Neural crest cell (in vitro differentiated cells): ENCODE measurements at places on chromosomes 1 and 21.

DNA sequence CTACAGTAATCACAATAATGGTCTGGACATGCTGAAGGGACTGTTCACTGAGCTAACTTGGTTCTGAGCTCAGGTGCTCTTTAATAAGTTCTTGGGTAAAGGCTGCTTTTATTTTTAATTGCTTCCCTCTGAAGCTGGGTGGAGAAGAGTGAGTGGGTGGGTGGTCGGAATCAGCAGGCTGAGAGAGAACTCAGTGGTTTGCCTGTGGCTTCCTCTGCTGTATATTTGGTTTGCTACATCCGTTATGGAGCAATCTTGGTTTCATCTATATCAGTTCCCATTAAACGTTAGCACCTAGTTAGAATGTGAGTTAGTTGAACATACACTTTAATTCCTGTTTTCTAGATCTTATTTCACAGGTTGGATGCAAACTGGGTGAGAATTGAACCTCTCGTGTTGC lies 23.3 kb downstream of the CNIH4 start:
- DNase-seq: no peak

DNA sequence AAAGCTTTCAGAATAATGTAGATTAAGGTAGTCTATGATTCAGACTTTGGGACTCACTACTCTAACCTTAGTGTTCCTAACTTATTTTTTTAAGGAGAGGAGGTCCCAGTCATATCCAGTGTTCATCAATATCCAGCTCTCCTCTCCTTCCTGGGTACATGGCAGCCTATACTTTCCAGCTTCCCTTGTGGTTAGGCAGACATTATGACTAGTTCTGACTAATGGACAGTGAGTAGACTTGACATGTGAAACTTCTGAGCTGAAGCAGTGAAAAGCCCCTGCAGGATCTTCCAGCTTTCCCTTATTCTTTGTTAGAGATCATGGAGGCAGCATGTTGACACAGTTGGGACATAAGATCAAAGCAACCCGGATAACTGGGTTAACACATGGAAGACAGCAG lies 144.2 kb downstream of the PTPRU start:
- no peak for DNase-seq

DNA sequence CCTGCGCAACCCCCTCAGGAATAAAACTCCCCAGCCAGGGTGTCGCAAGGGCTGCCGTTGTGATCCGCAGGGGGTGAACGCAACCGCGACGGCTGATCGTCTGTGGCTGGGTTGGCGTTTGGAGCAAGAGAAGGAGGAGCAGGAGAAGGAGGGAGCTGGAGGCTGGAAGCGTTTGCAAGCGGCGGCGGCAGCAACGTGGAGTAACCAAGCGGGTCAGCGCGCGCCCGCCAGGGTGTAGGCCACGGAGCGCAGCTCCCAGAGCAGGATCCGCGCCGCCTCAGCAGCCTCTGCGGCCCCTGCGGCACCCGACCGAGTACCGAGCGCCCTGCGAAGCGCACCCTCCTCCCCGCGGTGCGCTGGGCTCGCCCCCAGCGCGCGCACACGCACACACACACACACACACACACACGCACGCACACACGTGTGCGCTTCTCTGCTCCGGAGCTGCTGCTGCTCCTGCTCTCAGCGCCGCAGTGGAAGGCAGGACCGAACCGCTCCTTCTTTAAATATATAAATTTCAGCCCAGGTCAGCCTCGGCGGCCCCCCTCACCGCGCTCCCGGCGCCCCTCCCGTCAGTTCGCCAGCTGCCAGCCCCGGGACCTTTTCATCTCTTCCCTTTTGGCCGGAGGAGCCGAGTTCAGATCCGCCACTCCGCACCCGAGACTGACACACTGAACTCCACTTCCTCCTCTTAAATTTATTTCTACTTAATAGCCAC lies 696 bp downstream of the TGFB2 start:
- peak; percentile 41 for DNase-seq

DNA sequence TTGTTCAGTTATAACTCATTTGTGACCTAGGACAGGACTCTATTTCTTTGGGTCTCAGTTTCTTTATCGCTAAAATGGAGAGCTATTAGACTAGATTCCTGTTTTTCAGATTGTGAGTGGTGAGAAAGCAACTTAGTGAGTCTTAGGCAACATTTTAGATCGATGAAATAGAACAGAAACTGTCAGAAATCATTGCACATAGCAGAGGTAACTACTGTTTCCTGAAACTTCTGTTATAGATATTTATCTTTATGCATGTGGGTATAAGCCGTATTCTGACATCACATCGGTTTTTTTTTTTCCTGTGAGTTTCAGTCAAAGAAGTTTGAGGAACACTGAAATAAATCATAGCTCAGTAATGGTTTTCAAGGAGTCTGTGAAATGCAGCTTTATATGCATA lies 42.1 kb upstream of the DNAJC6 start:
- no peak for DNase-seq

DNA sequence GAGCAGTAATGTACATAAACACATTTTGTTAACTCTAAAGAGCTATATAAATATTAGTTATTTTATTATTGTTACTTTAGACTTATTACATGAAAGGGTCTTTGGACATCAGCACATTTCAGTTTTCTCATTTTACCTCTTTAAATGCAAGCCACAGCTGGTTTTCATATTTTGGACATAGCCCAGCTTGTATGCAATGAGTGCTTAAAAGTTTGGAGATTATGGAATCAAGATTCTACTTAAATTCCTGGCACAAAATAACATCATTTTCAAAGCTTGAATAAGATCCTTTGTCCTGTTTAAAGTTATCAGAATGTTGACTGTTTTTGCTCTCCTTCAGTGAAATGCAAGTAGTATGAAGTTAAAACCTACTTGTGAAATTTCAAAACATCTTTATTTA lies 15.5 kb upstream of the LEPR start:
- DNase-seq: no peak

GRCh38 chr1:156886583-156887281 lies 6.8 kb upstream of the PEAR1 start:
- DNase-seq: no peak

GRCh38 chr1:151706464-151707415 lies 9.9 kb downstream of the CELF3 start:
- no peak for DNase-seq

DNA sequence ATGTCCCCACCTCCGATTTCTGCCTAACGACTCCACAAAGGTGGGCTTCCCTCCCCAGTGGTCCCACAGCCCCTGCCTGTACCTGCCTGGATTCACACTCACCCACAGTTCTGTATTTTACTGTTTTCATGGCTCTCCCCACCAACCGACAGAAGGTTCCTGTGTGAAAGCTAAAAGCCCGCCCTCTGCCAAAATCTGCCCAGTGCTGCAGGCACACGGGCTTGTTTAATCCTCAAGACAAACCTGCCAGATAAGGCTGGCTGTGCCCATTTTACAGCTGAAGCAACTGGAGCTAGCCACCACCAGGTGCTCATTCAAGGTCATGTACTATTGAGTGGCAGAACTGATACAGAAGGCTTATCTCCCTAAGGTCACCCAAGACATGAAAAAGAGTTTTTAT lies 114.5 kb downstream of the HIVEP3 start:
- no peak for DNase-seq

DNA sequence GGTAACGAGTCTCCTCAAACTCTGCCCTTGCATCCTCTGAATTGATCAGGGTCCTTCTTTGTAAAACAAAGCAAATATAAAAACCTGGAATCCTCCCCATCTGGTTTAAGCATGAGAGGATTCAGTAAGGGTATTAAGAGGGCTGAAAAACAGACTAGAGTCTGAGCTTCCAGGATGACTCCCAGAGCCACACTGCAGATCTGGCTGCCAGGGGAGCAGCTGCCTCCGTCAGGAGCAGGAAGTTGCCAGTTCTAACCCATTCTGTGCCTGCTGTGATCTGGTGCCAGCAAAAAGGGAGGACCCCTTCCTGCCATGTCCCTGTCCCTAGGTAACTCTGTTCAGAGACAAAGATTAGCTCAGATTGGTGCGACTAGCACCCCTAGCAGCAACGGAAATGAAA lies 27.5 kb downstream of the SERTAD4 start:
- no peak for DNase-seq

DNA sequence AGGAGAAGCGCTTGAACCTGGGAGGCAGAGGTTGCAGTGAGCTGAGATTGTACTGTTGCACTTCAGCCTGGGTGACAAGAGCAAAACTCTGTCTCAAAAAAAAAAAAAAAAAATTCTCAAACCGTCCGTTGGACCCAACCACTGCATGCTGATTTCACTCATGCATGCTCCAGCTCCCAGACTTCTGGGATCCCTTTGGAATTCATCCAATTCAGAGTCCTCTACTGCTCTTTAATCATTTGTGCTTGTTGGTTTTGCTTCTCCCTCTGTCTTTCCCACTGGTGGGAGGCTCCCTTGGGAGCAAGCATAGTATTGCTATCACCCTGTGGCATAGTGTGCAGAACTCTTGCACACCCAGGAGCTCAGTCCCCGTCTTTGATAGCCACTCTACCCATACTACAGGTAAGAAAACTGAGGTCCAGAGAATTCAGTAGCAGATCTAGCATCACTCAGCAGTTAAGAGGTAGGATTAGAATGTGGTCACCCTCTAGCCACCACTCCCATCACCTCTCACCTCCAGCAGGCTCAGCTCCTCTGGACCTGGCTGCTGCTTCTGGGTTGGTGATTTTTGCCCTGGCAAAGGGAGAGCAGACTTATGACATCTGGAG lies 3.1 kb upstream of the LMNA start:
- DNase-seq: no peak

DNA sequence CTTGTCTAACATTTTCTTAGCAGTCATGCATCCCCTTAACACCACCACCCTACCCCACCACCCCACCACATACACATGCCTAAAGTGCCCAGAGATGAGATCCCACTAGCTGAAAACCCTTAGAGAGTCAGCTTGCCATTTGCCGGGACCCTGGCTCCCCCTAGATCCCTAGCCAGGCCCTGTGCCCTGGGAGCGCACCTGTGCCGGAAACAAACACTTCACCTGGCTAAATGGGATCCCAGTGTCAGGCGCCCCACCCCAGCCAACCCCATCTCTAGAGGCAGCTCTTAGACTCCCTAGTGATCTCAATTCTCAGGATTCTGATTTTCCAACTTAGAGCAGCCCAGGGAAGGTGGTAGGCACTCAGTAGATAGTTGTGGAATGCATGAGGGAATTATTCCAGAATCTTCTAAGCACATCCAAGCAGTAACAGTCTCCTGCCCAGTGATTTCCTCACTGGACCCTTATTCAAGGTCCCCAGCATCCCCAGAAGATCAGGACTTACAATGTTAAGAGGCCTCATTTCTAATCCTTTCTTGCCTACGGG lies 105.2 kb downstream of the LAMC2 start:
- DNase-seq: no peak

DNA sequence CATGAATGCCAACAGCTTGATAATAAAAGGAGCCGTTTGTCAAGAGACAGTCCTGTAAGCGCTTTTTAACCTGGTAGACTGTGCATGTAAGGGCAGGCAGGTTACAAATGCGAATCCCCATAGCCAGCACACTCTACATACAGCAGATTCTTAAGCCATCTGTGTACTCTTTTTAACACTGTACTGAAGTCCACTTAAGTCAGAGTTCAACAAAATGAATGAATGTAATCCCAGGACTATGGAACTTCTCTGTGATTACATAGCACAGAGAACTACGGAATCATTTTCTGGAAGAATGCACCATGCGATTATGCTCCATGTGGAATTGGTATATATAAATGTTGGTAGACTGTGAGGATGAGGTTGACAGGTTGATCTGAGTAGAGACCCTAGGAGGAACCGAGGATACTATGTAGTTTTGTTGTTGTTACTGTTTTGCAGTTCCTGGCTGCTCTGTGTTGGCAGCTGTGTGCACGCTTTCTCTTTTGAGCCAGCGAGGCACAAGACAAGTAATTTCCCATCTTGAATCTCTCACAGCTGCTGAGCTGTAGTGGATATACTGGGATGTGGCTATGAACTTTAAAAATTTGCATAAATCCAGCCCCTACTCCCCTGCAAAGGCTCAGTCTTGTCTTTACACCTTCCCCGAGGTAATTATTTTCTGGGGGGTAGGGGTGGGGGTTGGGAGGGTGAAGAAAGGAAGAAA lies 21.9 kb downstream of the LRRC8D start:
- no peak for DNase-seq

GRCh38 chr1:201436393-201436792 lies 14.9 kb upstream of the TNNI1 start:
- DNase-seq: no peak

DNA sequence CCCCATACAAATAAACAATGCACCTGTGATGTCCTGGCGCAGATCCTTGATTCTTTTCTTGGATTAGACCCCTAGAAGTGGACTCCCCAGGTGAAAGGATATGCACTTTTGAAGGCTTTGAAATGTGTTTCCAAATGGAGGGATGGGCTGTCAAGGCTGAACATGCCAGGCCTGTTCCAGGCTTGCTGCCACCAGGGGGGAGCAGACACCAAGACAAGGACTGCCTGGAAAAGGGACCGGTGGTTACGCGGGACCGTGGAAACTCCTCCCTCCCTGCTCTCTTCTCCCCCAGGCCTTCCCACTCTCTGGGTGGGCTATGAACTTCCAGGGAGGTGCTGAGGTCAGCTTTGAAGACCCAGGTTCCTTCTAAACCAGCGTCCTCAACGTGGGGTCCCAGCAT lies 12.7 kb downstream of the C1QB start:
- DNase-seq: peak; percentile 55

DNA sequence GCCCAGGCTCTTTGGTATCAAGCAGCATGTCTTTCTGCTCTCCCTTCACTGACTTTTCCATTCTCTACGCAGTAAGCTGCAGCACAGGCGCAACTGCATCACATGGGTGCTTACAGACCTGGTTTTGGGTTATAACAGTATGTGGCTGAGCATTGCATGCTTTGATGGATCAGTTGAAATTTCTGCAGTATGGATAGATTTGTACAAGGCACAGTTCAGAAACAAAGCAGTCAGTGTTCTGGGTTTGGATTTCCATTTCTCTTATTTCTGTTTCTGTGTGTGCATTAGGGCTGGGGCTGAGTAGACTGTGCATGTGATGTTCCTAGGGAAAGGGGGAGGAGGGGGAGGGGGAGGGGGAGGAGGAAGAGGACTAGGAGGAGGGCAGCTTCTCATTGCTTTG lies 4.5 kb downstream of the FAM163A start:
- no peak for DNase-seq

GRCh38 chr21:42230636-42231035 lies 11.7 kb downstream of the ABCG1 start:
- no peak for DNase-seq

- peak; percentile 73 for DNase-seq
Measured at GRCh38 chr1:154970631-154971340, at the start of gene SHC1. SHC1 (minus strand) TSS chr1:154970747; CDS start chr1:154970526, 221 bp downstream.

DNA sequence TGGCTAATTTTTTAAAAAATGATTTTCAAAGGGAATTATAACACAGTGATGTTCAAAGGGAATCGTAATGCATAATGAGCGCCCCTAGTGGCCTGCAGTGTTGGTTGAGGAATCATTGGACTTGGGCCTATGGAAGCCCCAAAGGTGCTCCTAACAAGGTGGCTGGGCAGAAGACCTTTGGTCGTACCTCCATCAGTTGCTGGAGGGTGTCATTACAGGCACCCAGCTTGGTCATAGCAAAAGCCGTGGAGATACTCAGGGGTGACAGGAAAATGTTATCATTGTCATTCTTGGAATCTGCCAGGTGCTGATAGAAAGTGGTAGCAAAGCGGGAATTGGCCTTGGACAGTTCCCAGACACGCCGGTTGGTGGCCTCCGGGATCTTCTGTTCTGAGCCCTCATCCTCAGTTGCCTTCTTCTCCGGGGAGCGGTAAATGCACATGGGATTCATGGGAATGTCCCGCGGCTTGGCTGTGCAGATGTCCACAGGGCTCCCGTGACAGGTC lies 2.7 kb downstream of the SERPINC1 start:
- DNase-seq: peak; percentile 8
